Panc1 (cell line): ENCODE measurements at places on chromosomes 16 and 17.

GRCh38 chr17:53633856-53634255 is 188.9 kb upstream of the KIF2B start:
- DNase-seq, result no peak

DNA sequence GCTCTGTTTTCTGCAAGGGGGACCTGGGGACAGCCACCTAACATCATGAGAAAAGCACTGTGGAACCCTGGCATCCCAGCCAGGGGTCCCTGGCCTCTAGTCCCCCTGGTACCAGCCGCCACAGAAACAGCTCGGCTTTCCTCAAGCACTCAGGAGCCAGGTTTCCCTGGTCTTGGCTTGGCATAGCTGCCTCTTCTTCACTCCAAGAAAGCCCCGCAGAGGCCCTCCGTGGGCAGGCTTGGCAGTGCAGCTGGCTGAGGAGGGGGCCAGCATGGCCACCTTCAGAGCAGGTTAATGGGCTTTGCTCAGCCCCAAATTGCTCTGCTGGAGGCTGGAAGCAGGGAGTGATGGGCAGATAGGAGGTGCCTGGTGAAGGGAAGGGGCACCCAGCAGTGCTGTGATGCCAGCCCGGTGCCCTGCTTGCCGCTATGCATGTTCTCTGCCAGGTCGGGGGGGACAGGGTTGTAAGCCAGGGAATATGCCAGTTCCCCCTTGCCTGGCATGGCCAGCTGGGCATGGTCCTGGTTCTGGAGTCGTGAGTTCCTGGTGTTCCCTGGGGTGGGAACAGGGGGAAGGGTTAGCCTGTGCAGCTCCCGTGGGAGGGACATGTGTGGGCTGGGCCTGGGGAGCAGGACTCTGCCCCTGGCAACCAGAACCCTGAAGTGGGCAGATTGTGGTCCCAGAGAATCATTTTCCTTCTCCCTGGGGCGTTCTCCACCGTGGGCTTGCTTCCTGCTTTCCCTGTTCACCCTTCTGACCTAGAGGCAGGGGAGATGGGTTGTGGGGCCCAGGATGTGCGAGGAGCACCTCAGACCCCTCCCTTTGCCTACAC is 3.2 kb downstream of the ANKRD13B start:
- DNase-seq, result no peak

GRCh38 chr16:16830973-16831372 is 452.0 kb downstream of the NPIPA7 start:
- no peak for DNase-seq

GRCh38 chr16:65497571-65497970 is 375.7 kb upstream of the CDH11 start:
- no peak for DNase-seq

DNA sequence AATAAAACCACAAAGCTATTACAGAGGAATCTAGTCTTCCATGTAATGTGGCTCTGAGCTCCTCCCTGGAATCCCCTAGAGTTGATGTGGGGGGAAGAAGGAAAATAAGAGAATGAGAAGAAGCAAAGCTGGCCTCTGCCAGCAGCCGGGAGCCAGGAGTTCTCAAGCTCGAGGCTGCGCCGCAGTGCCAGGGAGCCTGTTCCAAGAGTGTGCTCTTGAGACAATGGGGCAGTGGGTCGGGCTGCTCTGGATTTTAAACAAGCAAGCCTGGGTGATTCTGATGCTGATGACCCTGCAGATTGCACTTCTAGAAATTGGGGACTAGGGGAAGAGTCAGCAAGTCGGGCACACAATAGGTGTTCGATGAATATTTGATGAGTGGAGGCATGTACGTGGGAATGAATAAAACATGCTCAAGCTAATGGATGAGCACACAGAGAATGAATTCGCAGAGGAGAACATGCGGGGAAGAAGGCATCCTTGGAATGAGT is 119.9 kb downstream of the CMIP start:
- no peak for DNase-seq

DNA sequence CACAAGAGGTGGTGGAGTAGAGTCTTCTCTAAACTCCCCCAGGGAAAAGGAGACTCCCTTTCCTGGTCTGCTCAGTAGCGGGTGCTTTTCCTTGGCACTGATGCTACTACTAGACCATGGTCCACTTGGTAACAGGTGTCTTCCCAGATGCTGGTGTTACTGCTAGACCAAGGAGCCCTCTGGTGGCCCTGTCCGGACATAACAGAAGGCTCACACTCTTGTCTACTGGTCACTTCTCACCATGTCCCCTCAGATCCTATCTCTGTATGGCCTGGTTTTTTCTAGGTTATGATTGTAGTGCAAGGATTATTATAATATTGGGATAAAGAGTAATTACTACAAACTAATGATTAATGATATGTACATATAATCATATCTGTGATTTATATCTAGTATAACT is 49.7 kb upstream of the ARL4D start:
- DNase-seq, result no peak

GRCh38 chr16:56332464-56333079 is 92.8 kb downstream of the AMFR start:
- peak; percentile 13 for DNase-seq

DNA sequence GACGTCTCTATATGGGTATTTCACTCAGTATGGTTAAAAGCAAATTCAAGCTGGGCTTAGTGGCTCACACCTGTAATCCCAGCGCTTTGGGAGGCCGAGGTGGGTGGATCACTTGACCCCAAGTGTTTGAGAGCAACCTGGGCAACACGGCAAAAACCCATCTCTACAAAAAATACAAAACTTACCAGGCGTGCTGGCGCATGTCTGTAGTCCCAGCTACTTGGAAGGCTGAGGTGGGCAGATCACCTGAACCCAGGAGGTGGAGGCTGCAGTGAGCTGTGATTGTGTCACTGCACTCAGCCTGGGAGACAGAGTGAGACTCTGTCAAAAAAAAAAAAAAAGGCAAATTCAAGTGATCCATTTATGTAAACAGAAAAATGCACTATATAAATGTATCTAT is 1.3 kb upstream of the TNFRSF17 start:
- DNase-seq, result no peak

- no peak for DNase-seq
Measured at GRCh38 chr17:10604521-10604920, 52.6 kb downstream of the MYH3 start.

DNA sequence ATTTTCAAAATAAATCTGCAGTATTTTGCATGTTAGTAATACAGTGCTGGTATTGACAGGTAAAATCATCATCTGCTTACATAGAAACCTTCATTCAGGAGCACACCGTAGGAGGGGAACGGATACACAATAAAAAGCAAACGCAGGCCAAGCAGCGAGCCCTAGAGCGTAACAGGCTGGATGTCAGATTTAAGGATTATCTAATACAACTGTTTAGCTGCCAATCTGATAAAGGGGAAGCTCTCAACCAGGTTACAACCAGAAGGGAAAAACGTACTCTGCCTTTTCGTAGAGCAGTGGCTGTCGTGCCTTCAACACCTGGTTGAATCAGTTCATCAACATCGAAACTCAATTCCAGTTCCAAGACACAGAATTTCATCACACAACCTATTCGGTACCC is 16.4 kb upstream of the CUEDC1 start:
- no peak for DNase-seq

GRCh38 chr17:66807182-66807581 is 27.7 kb upstream of the CACNG5 start:
- no peak for DNase-seq

GRCh38 chr16:72536723-72537435 is 364.9 kb upstream of the PMFBP1 start:
- no peak for DNase-seq

DNA sequence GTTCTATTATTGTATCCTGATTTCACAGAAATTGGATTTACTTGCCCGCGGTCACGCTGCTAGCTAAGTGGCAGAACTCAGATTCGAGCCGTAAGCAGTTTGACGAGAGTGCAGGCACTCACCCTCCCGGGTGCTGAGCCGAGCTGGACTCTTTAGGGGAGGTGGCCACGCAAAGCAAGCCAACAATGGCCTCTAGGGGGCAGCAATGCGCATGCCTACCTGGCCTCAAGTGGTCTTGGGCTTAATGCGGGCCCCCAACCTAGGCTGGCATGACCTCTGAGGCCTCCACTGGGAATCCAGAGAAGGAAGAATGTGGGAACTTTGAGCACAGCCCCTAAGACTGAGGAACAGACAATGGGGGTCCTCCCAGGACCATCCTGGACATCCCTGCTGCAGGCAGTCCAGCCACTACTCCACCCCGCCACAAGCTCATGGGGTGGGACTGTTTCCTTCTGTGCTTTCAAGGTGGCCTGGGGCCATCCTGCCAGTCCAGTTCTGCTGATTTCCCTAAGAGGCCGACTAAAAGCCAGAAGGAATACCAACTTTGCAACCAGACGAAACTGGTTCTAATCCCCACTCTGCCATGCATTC is 276.5 kb downstream of the XYLT1 start:
- no peak for DNase-seq
